ENCODE measurements at places on chromosomes 2 and 18. TPM values are rescaled to one million over a fixed set of nuclear protein-coding genes. Genes with fewer than 3 reads are reported as not detected.

DNA sequence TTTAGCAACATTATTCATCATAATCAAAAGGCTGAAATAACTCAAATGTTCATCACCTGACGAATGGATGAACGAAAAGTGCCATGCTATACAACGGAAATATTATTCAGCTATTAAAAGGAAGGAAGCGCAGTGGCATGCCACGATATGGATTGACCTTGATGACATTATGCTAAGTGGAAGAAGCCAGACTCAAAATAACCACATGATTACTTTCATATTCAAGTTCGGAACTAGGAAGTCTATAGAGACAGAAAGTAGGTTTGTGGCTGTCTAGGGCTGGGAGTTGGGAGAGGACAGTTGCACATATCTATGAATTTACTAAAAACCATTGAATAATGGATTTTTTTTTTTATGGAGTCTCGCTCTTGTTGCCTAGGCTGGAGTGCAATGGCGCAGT lies 13.4 kb upstream of the PDIA6 start:
- DNase-seq, result no peak

DNA sequence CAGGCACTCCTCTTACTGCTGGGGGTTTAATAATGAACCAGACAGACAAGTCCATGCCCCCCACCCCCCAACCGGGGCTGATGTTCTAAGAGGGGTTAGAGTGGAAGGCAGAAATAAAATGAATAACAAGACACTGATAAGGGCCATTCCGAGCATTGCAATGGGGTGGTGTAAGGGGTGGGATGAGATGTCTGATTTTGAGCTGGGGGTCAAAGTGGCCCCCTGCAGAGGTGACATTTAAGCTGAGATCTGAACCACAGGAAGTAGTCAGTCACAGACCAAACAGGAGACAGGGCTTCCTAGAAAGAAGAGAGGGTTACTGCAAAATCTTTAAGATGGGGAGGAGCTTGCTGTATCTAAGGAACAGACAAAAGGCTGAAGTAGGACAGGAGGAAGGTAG lies 180.6 kb upstream of the SH3BP4 start:
- no peak for DNase-seq

Gene LHCGR
- 0.25 TPM for polyA plus RNA-seq

Gene CDKL4
- 0.32 TPM for polyA plus RNA-seq
